HCT116 (cell line): ENCODE measurements at places on chromosomes 3 and 15. TPM values are rescaled to one million over a fixed set of nuclear protein-coding genes. Genes with fewer than 3 reads are reported as not detected.

The ZDHHC23 gene
- 22.8 TPM for total RNA-seq

The DNAH1 gene
- 5.5 TPM for total RNA-seq

The CEP152 gene
- 19.7 TPM for total RNA-seq

The IL17RE gene
- 14.3 TPM for total RNA-seq

The ADAMTS17 gene
- total RNA-seq: 4.2 TPM

The UBA7 gene
- total RNA-seq: 2.6 TPM

The PTPN23 gene
- 56.5 TPM for total RNA-seq

The HYKK gene
- 6.2 TPM for total RNA-seq

The KIF15 gene
- total RNA-seq: 20.9 TPM

The PTH1R gene
- total RNA-seq: 0.32 TPM

The HERC2 gene
- total RNA-seq: 55.5 TPM

The GOLGA8A gene
- 37.2 TPM for total RNA-seq
